ENCODE measurements at places on chromosomes 12 and 14. TPM values are rescaled to one million over a fixed set of nuclear protein-coding genes. Genes with fewer than 3 reads are reported as not detected.
A peak's percentile ranks its signal among the peaks of the same experiment; 100 is the strongest.

GRCh38 chr12:132571051-132571450 lies 39.3 kb downstream of the LRCOL1 start:
- no peak for DNase-seq

Gene DPY19L2
- total RNA-seq = 0.70 TPM

Gene TGM1
- 7.4 TPM for total RNA-seq

DNA sequence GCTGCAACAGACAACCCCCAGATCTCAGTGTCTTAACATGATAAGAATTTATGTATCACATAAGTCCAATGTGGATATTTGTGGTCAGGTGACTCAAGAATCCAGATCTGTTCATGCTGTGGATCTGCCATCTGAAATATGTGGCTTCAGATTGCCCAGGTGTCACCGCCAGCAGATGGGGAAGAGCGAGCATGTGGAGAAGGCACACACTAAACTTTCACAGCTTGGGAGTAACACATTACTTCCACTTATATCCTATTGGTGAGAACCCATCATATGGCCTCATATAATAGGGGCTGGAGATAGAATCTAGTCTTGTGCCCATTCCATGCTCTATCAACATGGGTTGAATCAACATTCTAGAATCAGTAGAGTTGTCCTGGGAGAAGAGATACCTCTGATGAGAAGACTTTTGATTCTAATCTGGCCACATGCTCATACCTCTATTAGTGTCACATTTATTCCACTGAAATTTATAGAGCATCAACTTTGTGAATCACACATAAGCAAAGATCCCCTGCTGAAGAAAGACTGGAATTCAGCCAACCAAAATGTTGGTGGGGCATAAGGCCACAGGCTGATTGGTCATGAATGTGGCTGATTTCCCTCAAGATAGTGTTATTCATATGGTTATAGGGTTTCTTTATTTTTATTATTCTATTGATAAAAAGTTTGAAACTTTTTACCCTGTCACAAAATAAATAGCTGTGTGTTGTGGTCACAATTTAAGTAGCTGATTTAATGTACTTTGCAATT lies 6.0 kb upstream of the CALCOCO1 start:
- no peak for DNase-seq

DNA sequence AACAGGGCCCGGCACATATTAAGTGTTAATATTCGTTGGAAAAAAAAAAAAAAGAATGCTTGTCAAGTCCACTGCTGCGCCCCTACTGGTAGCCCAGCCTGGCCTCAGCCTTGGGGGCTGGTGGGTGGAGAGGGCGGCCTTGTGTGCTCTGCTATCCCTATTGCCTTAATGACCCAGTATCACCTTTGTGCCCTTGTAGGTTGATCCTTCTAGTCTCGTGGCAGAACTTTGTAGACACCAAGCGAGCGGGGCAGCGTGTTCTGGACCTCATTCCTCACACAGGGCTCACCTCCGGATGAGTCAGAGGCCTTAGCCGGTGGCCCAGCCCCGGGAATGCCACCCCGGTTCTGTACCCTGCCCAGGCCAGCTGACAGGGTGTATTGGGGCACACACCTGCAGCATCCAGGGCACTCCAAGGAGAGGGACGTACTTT lies 1.8 kb upstream of the RCOR1 start:
- no peak for DNase-seq

DNA sequence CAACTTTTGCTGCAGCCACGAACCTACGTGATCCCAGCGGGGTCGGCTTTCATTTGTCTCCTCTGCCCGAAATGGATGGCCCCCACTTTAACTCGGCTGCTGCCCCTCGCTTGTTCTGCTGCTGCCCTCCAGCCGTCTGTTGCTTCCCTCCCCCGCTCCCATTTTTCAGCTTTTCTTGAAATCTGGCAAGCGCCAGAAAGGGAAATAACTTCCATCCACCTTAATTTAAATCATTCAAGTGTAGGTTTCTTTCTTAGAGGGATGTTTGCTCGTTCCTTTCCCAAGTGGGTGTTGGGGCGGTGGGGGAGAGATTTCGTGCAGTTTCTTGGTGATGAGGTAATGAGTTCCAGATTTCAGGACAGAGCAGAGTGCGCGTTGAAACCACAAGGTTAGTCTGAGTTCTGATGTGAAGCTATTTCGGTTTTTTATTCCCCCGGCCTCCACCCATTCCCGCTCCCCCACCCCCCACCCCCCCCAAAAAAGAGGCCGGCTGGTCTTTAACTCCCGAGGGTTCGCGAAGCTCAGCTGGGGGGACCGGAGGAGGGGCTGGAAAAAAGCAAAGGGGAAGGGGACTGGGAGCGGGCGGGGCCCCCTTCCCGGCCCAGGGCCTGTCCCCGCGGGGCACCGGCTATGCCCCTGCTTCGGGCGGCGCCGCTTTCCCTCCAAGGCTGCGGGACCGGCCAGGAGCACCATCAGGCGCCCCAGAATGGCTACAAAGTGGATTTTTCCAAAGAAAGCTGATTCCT lies 2.2 kb upstream of the ZFP36L1 start:
- DNase-seq = peak; percentile 73

DNA sequence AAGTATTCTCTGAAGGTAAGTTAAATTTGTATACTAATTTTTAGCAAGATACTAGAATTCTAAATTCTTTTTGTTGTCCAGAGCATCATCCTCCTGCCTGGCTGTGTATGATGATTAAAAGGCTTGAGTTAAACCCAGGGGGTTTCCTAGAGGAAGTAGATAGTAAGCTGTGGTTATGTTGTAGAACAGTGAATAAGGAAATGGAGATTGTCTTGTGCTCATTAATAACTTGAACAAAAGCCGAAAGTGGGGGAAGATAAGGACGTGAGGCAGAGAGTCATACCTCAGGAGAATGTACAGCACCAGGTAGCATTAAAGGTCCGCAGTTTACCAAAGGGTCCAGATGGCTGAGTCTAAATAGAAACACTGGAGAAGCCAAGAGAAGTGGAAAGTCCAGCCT lies 42.0 kb downstream of the CKB start:
- DNase-seq = no peak

Gene ASCL1
- total RNA-seq = not detected

Gene ANKLE2
- total RNA-seq = 110 TPM

GRCh38 chr14:75018694-75019093 lies 16.0 kb downstream of the EIF2B2 start:
- no peak for DNase-seq

Gene TAMALIN
- total RNA-seq = 11.5 TPM

DNA sequence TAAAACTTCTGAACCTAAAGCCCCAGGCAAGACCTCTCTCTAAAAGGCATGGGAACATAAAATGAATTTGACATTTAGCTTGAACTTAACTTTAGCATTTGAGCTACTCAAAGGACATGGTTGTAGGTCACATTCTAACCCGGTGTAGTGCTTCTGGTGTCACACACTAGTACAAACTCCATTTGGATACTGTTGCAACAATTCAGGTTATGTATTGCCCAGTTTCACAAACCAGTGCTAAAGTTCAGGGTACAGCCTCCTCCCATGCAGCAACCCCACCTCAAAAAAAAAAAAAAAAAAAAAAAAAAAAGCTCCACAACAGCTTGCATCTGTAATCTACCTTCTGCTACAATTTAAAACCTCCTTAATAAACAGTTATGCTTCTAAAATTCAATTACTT lies 7.8 kb downstream of the PPTC7 start:
- DNase-seq = no peak

Measured in activated CD4-positive, alpha-beta T cell treated with anti-CD3 and anti-CD28 coated beads for 36 hours (primary cell).